NCI-H524 treated with DMSO at 0.1 percent for 48 hours (cell line): ENCODE measurements at places on chromosomes 13 and 19.
A peak's percentile ranks its signal among the peaks of the same experiment; 100 is the strongest.

DNA sequence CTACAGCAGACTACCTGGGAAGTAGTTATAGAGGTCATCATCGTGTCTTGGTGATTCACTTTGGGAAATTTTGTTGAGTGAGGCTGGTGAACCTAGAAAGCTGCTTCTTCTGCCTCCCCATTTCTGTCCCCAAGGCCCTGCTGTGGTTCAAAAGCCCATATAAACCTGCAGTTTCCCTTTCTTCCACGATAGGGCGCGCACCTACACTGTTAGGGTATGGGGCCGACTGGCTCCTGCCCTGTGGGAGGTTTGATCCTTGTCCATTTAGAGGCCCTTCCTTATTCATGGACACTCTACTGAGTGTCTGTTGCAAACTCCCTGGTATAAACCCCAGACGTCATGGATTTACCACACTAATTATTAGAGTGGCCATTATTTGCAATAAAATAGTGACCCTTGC is 191.8 kb downstream of the GGACT start:
- DNase-seq, result no peak

- DNase-seq, result no peak
Observed at GRCh38 chr13:79043208-79043607, 362.8 kb downstream of the RBM26 start.

- DNase-seq, result no peak
Observed at GRCh38 chr19:18897094-18898029, 1.4 kb upstream of the CERS1 start.

- no peak for DNase-seq
Observed at GRCh38 chr19:29966588-29967249, 24.7 kb downstream of the URI1 start.

DNA sequence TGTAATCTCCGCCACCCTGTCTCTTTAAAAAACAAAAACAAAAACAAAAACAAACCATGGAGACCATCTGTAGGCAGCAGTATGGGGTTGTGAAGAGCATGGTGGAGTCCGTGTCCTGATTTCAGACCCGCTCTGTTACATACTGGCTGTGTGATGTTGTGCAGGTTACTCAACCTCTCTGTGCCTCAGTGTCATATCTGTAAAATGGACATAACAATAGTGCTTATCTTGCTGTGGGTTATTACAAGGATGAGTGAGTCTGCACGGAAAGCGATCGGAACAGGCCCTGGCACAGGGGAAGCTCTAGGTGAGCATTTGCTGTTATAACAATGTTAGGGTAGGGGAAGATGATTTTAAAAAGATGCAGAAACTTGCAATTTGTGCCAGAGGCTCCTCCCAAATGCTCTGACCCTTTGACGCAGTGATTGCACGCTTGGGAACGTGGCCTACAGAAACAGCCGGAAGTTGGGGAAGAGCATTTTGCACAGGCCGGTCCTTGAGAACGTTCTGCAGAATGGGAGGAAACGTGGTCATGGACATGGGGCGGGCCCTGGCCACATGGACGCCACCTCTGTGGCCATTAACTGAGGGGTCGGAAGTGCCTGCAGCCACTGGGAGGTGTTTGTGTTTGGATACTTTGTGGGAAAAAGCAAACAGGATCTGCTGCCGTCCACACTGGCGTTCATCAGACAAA is 15.7 kb upstream of the SELENOW start:
- DNase-seq, result no peak

- peak; percentile 95 for DNase-seq
Observed at GRCh38 chr19:7512400-7512851, 3.5 kb upstream of the ZNF358 start.

DNA sequence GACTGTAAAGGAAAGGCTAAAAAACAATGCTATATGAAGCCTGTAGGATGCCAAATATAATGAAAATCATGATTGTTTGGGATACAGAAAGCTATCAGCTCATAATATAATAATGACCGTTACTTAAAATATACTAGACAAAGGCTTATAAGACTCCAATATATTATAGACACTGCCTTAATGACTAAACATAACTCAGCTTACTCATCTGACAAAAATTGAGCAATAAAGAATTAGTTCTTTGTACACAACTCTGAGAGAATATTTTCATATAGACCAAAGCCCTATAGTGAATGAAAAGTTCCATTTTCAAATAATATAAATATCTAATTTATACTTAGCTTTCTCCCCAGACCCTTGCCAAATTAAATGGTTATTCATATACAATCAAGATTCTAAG is 283.3 kb downstream of the DIAPH3 start:
- no peak for DNase-seq

- no peak for DNase-seq
Observed at GRCh38 chr13:73074014-73074413, 15.2 kb downstream of the KLF5 start.

GRCh38 chr13:111911754-111912452 is 155.0 kb upstream of the SOX1 start:
- no peak for DNase-seq

- no peak for DNase-seq
Observed at GRCh38 chr19:35990771-35991730, 3.9 kb upstream of the SDHAF1 start.

GRCh38 chr13:73141292-73141771 is 82.5 kb downstream of the KLF5 start:
- DNase-seq, result no peak

GRCh38 chr13:73849292-73849691 is 284.9 kb downstream of the KLF12 start:
- no peak for DNase-seq

GRCh38 chr13:103605546-103606326 is 539.5 kb upstream of the SLC10A2 start:
- no peak for DNase-seq

GRCh38 chr13:24863748-24864540 is 100.0 kb downstream of the RNF17 start:
- DNase-seq, result no peak

DNA sequence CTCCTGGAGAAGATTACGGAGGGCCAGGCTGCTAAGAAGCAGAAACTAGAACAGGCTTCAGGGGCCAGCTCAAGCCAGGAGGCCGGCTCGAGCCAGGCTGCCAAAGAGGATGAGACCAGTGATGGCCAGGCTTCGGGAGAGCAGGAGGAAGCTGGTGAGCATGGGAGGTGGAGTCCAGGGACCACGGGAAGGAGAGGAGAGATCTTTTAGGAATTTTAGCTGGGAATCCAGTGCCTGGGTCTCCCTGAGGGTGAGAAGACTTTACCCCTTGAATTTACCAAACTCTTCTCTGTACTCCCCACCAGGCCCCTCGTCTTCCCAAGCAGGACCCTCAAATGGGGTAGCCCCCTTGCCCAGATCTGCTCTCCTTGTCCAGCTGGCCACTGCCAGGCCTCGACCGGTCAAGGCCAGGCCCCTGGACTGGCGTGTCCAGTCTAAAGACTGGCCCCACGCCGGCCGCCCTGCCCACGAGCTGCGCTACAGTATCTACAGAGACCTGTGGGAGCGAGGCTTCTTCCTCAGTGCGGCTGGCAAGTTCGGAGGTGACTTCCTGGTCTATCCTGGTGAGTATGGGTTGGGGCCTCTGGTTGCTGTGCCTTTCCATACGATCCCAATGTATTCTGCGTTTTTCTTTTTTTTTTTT is 824 bp downstream of the TSEN34 start:
- DNase-seq, result no peak

DNA sequence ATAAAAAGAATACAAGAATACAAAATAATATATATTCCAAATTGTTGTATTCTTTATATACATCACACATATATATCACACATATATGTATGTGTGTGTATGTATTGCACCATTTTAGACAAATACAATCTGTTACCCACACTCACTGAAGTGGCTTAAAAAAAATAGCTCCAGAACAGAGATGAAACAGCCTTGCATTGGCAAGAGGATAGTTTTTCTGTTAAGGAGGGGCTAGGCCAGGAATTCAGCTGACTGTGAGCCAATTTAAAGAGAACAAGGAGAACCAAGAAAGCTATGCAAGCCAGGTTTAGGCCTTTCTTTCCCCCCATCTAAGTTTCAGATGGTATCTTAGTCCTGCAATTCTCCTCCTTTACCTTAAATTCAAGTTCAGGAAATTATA is 257.5 kb downstream of the MZT1 start:
- no peak for DNase-seq

DNA sequence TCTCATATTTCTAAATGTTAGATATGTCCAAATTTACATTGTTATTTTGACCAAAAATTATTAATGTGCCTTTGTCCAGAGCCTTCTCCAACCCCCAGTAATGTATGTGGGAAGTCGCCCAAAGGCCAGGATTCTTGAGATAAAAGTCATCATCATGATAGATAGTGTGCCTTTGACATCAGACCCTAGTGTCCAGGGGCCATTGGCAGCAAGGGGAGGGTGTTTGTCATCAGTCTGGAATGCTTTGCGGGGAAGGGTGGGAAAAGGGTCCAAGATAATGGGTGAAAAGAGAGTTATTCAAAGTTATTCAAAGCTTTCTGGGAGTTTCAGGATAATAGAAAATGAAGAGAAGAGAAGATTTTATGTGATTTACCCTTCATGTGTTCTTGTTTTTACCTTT is 909.5 kb upstream of the GPC6 start:
- no peak for DNase-seq

- no peak for DNase-seq
Observed at GRCh38 chr13:67004511-67004910, 225.6 kb downstream of the PCDH9 start.

DNA sequence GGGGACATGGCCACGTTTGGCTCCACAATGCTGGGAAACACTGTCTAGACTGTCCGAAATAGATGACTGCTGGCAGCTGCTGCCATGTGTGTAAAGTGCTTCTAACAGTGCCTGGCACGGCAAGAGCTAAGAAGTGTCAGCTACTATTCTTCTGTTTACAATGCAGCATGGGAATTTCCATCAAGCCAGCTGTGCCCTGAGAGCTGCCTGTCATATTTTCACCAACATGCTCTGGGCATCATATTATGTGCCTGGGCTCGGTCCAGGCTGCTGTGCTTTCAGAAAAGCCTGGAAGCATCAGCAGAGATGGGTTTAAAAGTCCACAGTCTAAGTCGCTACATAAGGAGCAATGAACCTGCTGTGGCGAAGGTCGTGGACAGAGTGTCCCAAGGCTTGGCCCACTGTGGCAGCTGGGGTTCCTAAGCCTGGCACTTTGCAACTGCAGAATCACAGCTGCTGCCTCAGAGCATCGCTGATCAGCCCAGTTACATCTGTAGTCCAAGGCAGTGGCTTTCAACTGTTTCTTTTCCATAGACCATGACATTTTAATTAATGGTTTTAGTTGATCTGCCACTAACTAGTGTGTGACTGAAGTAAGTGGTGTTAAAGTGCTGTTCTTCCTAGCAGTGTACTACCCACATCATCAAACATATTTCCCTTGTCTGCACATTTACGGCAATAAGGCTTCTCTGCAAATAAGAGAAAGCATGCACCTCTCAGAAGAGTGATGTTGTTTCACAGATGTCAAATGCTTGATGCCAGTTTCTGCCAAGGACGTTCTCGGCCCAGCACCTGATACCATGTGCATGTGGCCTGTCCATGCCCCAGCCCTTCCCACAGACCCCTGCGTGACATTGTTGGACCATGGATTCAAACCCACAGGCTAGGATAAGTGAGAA is 95.7 kb upstream of the C1QTNF9B start:
- DNase-seq, result no peak

- no peak for DNase-seq
Observed at GRCh38 chr19:29843180-29844051, 31.6 kb downstream of the CCNE1 start.

GRCh38 chr19:53896682-53897081 is 12.4 kb upstream of the CACNG7 start:
- no peak for DNase-seq

GRCh38 chr13:26941345-26942174 is 181.0 kb upstream of the GPR12 start:
- DNase-seq, result no peak

DNA sequence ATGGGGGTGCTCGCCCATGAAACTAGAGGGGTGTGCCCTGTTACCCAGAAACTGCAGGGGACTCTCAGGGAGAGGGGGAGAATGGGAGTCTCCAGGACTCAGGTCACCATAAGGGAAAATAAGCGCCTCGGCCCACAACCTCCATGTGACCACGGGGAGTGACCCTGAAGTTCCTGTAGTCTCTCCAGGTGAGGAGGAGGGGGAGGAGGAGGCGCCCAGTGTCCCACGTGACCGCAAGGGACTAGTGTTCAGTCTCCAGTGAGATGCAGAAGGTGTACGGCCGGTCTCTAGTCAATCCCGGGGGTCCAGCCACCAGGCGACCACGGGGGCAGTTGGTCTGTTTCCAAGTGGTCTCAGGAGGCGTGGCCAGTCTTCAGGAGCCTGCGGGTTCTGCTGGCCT is 16.0 kb downstream of the TM6SF2 start:
- DNase-seq, result no peak

GRCh38 chr19:49645592-49645991 is 3.6 kb downstream of the SCAF1 start:
- no peak for DNase-seq

DNA sequence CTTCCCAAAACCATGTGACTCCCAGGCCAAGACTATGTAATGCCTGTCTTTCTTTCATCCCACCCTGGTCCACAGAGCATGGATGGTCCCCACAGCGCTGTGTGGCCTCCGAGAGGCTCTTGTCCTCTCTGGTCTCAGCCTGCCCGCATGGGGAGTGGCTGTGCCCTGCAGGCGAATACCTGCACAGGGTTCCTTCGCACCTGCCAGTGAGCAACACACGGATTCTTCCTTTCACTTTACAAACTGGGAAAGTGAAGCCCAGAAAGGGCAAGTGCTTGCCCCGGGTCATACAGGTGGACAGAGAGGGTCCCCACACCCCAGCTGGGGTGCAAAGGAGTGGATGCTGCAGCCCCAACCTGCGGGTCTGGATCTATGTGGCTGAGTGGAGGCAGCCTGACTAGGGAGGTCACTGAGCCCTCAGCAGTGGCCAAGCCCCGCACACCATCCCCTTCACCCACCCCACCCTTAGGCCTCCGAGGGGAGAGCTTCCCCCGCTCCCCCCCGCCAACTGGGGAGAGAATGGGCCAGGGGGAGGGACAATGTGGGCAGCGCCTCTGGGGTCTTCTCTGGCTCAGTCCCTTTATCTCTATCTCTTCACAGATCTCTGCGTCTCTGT is 747 bp upstream of the MARK4 start:
- no peak for DNase-seq

DNA sequence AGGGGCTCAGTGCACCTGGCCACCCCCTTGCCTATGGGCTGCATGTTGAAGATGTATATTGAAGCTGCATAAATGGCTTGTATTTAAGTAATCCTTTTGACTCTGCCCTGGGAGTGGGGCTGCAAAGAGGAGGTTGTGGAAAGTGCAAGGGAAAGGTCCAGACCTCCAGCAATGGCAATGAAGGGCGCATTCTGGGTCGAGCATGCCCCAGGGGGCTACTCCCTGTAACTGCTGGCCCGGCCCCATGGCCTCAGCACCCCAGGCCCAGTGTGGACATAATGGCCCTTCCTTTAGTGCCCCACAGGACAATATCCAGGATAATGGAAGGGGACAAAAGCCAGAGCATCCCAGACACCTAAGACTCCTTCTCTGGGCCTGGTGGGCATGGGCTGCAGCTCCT is 43.1 kb upstream of the CHST8 start:
- no peak for DNase-seq

- DNase-seq, result no peak
Observed at GRCh38 chr13:46679369-46680120, 117.4 kb downstream of the ESD start.

GRCh38 chr13:100753376-100753775 is 78.8 kb upstream of the TMTC4 start:
- no peak for DNase-seq

GRCh38 chr13:42478531-42479156 is 95.3 kb upstream of the TNFSF11 start:
- no peak for DNase-seq
